Right lung (tissue), 10 donors: ENCODE measurements at places on chromosomes 4 and X. TPM values are rescaled to one million over a fixed set of nuclear protein-coding genes. Genes with fewer than 3 reads are reported as not detected.

DNA sequence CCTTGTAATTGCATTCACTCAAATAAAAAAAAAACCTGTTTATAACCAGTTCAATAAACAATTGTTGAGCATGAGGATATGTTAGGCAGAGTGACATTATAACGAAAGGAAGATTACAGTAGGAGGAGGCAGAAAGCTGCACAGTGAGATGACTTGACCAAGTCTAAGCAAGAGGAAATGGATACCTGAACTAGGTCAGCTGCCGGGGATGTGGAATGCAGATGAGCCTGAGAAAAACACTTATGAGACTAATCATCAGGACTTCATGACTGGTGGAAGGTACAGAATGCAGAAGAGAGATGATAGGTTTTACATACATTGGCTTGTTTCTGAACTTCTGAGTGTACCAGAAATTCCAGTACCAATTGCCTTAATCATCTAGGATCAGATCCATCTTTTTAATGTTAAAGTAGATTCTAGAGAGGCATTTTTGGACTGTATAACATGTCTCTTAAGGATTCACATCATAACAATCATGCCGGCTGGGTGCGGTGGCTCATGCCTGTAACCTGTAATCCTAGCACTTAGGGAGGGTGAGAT, 208.1 kb upstream of the PPP3CA start:
- no peak for DNase-seq

DNA sequence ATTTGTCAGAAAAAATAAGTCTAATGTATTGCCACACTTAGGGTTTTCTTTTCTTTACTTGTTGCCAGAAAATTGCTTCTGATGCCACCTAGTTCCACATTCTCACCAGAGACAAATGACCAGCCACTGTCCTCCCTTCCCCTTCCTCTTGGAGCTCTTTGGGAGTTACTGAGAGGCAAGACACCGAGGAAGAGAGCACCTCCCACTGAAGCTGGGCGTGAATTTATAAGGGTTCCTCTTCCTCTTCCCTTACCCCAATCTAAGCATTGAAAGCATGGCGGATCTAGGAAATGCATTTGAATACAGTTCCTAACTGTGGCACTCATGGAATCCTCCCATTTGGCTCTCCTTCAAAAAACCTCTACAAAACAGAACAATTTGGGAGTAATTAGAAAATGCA, 30.0 kb downstream of the ANXA3 start:
- no peak for DNase-seq

GRCh38 chrX:40474205-40474626, 106.6 kb upstream of the ATP6AP2 start:
- peak; percentile 36 for DNase-seq

GRCh38 chrX:153974003-153974725, 1.6 kb downstream of the TMEM187 start:
- no peak for DNase-seq

DNA sequence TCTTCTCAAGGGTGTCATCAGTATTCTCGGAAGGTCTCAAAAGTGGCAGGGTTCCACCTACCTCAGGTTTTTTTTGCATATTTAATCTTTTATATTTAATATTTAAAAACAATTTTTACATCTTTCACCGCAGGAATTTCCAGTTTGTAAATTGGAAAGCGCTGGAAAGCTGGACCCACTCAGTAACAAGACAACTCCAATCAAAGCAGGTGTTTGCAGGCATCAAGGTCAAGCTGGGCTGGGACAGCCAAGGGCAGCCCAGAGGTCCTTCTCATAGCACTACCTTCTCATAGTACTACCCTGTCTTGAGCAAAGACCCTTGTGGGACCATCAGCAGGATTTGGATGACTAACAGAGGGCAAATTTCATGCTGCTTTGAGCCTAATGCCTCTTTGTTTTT, 160.1 kb downstream of the TET2 start:
- no peak for DNase-seq

The NCAPG gene
- 35.6 TPM for polyA plus RNA-seq

The GPR50 gene
- polyA plus RNA-seq: not detected
